Activated naive CD8-positive, alpha-beta T cell treated with anti-CD3 and anti-CD28 coated beads for 36 hours (primary cell): ENCODE measurements at places on chromosomes 2 and 18. TPM values are rescaled to one million over a fixed set of nuclear protein-coding genes. Genes with fewer than 3 reads are reported as not detected.
A peak's percentile ranks its signal among the peaks of the same experiment; 100 is the strongest.

Gene FZD7
- 0.52 TPM for total RNA-seq

- no peak for DNase-seq
Observed at GRCh38 chr18:57843386-57843785, 40.3 kb upstream of the ATP8B1 start.

GRCh38 chr2:231545105-231545902 is 15.1 kb upstream of the NMUR1 start:
- peak; percentile 71 for DNase-seq

- no peak for DNase-seq
Observed at GRCh38 chr18:71106701-71107100, 817.9 kb downstream of the SOCS6 start.

DNA sequence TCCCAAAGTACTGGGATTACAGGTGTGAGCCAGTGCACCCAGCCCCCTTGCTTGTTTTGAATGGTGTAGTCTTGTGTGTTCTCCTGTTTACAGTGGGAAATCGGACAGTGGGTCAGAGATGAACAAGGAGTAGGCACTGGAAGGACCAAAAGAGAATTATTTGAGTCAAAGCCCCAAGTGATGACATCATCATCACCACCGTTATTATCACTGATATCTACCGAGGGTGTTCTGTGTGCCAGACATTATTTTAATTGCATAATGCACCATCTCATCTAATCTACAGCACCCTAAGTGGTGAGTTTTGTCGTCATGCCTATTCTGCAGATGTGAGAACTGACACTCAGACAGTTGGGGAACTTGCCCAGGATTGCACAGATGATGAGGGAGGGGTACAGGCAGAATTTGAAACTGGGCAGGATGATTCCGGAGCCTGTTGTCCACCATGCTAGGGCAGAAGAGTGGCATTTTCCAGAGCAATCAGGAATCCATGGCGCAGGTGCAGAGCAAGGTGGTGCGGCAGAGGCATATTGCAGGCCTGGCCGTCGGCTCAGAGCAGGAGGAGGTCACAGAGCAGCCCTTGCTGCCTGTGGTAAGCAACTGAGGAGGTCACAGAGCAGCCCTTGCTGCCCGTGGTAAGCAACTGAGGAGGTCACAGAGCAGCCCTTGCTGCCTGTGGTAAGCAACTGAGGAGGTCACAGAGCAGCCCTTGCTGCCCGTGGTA is 137.0 kb upstream of the HDAC4 start:
- DNase-seq, result no peak

GRCh38 chr2:151777487-151777886 is 43.2 kb upstream of the NEB start:
- no peak for DNase-seq

DNA sequence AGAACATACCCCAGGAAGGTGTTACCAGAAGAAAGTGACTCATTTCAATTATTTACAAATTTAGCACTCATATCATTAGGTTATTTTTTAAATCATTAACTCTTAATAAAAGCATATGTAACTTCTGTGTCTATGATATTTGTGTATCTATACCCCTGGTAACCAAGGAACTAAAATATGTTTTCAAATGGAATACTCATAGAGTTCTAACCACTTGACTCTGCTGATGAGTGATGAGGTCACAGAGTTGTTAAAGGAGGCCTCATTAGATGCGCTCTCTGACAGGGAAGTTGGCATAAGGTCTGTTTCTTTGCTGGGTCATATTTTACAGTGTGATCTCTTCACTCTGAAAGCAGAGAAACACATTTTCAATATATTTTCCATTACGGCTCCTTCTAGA is 73.4 kb downstream of the CCDC150 start:
- DNase-seq, result no peak

- DNase-seq, result no peak
Observed at GRCh38 chr2:200086911-200087310, 131.5 kb downstream of the MAIP1 start.
